ENCODE measurements at places on chromosomes 11 and 22.

DNA sequence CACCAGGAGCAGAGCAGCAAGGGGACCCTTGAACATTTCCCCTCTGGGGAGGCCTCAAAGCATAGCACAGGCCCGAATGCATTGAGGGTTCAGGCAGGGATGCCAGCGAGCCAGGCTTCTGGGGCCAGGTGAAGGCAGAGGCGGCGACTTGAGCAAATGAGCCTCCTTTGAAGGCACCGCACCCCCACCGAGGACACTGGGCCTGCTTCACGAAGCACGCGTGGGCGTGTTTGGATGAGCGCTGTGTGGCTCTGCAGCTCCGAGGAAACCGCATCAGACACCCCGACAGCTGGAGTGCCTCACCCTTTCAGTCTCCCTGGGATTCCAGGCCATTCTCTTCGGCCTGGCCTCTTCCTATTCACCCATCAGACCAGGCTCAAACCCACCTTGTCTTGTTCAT lies 301.8 kb downstream of the NTM start:
- no peak for DNase-seq
- H3K4me3 ChIP-seq: no peak overlapping the region
- H3K27me3 ChIP-seq: no peaks in the 10 kb centered on the region

DNA sequence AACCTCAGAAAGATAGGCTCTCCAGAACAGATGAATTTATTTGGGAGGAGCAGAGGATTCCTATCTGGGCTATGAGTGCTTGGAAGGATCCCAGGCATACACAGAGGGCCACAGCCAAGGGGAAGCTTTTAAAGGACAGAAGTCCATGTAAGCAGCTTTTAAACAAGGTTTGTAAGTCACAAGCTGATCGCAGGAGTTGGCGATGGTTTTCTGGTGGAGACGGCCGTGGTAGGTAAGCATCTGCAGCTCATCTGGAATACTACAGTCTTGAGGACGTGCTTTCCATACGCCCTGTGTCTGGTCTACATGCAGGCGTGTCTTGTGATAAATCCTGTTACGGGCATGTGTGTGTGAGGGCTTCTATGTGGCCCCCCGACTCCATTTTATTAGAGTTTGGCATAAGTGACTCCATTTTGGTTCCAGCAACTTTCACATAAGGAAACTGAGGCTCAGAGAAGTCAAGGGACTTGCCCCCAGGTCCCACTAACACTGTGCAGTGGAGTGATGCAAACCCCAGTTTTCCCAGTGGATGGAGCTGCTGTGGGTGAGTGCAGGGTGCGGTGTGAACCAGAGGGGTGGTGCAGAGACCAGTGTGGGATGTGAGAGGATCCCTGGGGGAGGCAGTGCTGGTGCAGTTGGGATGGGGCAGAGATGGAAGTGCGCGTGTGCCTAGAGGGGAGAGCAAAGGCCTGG lies 11.8 kb upstream of the ACY3 start:
- no peak overlapping the region for H3K27ac ChIP-seq
- H3K4me1 ChIP-seq: no peaks in the 10 kb centered on the region
- H3K36me3 ChIP-seq: no peaks in the 10 kb centered on the region
- H3K27me3 ChIP-seq: no peaks in the 10 kb centered on the region
- H3K4me3 ChIP-seq: no peak overlapping the region
- DNase-seq: no peak

- H3K27ac ChIP-seq: no peak overlapping the region
- DNase-seq: no peak
- H3K4me3 ChIP-seq: no peak overlapping the region
These were observed 8.3 kb upstream of the FGF19 start for GRCh38 chr11:69711822-69712801.

- no peaks in the 10 kb centered on the region for H3K36me3 ChIP-seq
- H3K27me3 ChIP-seq: no peaks in the 10 kb centered on the region
- H3K4me1 ChIP-seq: peaks cover 66% of the 10 kb centered on the region
- peak overlapping the region; percentile 66 for H3K27ac ChIP-seq
These were observed 5.0 kb downstream of the RPS19BP1 start for GRCh38 chr22:39527481-39527961.

DNA sequence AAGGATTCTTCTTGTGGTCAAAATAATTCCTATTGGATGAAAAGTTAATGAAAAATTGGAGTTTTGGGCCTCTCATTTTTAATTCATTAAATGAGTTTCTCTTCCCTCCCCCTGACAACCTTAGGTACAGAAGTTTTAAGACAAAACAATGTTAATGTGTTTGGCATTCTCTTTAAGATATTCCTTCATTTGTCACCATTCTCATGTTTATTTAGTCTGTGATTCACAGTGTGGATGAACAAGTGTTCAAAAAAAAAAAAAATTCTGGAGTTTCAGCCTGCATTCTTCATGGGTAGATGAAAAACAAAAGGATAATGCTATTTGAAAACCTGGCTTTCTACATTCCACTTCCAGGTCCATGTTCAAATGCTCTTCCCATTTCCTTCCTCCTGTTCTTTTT lies 172.6 kb upstream of the LUZP2 start:
- H3K27me3 ChIP-seq: no peaks in the 10 kb centered on the region
- no peaks in the 10 kb centered on the region for H3K36me3 ChIP-seq
- H3K4me1 ChIP-seq: no peaks in the 10 kb centered on the region
- H3K4me3 ChIP-seq: no peak overlapping the region
- H3K27ac ChIP-seq: no peak overlapping the region
- no peak for DNase-seq

- no peaks in the 10 kb centered on the region for H3K36me3 ChIP-seq
- H3K27ac ChIP-seq: no peak overlapping the region
- H3K4me1 ChIP-seq: no peaks in the 10 kb centered on the region
- DNase-seq: no peak
- H3K4me3 ChIP-seq: no peak overlapping the region
These were observed 405.8 kb downstream of the NTM start for GRCh38 chr11:131776211-131776610.

- no peak overlapping the region for H3K27ac ChIP-seq
- H3K36me3 ChIP-seq: no peaks in the 10 kb centered on the region
- no peak for DNase-seq
- H3K4me3 ChIP-seq: no peak overlapping the region
- no peaks in the 10 kb centered on the region for H3K27me3 ChIP-seq
These were observed 66.2 kb upstream of the POU2AF2 start for GRCh38 chr11:111179184-111179910.

GRCh38 chr11:75813622-75814039 lies 1.4 kb upstream of the UVRAG start:
- H3K27me3 ChIP-seq: no peaks in the 10 kb centered on the region
- H3K36me3 ChIP-seq: no peaks in the 10 kb centered on the region
- H3K4me3 ChIP-seq: no peak overlapping the region
- DNase-seq: no peak

DNA sequence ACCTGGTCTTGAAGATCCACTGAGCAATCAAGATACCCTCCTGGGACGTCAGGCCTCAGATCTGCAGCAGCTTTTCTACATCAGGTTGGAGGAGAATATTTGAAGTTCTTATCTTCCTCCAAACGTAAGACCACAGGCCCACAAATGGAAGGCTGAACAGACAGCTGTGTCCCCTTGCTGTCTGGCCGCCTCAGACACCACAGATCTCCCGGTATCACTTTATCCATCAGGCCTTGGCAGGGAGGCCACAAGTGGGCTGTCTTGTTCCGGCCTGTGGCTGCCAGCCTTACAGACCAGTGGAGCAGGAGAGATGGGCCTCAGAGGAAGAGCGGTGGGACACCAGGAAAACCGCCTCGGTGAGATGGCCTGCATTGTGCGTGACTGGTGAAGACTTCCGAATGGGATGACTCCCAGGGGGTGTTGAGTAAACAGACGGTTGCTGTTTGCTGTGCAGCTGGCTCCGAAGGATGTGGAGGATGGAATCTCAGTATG lies 15.9 kb downstream of the UBASH3B start:
- no peak for DNase-seq
- no peaks in the 10 kb centered on the region for H3K4me1 ChIP-seq
- no peak overlapping the region for H3K4me3 ChIP-seq
- H3K27ac ChIP-seq: no peak overlapping the region
- H3K36me3 ChIP-seq: no peaks in the 10 kb centered on the region
- no peaks in the 10 kb centered on the region for H3K27me3 ChIP-seq
